Activated T-cell treated with anti-CD3 and anti-CD28 coated beads, Interleukin-2, amount 50 U/mL, for 24 hours (primary cell): ENCODE measurements at places on chromosomes 7 and 10.
A peak's percentile ranks its signal among the peaks of the same experiment; 100 is the strongest.

DNA sequence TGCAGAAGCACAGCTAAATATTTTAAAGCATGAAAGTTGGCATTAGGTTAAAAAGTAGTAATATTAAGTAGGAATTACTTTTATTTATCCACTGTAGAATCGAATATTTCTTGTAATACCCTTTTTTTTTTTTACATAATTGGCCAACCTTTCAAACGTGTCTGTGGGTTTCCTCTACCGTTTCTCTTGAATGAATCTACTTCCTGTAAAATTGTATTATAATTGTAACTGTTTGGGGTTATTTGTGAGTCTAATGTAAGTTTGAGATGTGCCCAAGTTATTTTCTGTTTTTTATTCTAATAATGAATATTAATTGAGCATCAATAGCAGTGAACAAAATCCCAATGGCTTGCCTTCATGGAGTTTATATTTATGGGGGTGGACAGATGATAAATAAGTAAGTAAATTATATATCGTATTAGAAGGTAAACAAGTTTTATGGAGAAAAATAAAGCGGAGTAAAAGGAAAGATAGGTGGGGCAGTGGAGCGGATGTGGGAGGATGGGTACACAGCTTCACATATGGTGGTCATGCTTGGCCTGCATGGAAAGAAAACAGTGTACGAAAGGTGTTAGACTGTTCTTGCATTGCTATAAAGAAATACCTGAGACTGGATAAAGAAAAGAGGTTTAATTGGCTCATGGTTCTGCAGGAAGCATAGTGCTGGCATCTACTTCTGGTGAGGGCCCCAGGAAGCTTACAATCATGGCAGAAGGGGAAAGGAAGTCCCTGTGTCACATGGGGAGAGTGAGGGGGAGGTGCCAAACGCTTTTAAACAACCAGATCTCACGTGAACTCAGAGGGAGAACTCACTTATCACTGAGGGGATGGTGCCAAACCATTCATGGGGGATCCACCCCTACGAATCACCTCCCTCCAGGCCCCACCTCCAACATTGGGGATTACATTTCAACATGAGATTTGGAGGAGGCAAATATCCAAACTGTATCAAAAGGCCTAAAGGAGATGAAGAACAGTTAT lies 5.4 kb downstream of the TSPAN13 start:
- no peak overlapping the region for H3K4me3 ChIP-seq
- H3K27me3 ChIP-seq: peaks cover 31% of the 10 kb centered on the region
- no peak overlapping the region for H3K27ac ChIP-seq
- H3K36me3 ChIP-seq: no peaks in the 10 kb centered on the region
- peaks cover 8% of the 10 kb centered on the region for H3K4me1 ChIP-seq
- no peak for DNase-seq

- H3K27ac ChIP-seq: no peak overlapping the region
- no peak for DNase-seq
- H3K4me1 ChIP-seq: no peaks in the 10 kb centered on the region
- no peak overlapping the region for H3K4me3 ChIP-seq
- no peaks in the 10 kb centered on the region for H3K36me3 ChIP-seq
Measured at GRCh38 chr7:138943061-138943460, 38.1 kb downstream of the KIAA1549 start.

- H3K27ac ChIP-seq: no peak overlapping the region
- H3K4me3 ChIP-seq: no peak overlapping the region
- H3K27me3 ChIP-seq: peaks cover 2% of the 10 kb centered on the region
- DNase-seq: no peak
Measured at GRCh38 chr7:108613147-108613948, 43.7 kb downstream of the DNAJB9 start.

DNA sequence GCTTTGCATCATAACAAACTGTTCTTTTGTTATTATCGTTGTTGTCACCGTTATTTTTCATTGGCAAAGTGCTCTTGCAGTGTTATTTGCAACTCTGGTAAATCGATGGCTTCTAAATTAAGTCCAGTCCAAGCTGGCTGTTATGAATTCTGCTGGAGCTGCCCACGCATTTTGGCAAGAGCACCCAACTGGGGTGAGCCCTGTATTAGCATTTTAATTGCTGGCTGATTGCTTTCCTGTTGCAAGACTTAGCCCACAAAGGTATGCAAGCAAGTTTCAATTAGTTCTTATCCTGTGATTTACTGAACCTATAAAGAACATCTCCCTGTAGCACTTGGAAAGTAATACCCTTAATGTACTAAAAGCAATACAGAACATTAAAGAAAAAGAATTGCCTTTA lies 226.8 kb downstream of the ACTR3B start:
- H3K4me3 ChIP-seq: no peak overlapping the region

DNA sequence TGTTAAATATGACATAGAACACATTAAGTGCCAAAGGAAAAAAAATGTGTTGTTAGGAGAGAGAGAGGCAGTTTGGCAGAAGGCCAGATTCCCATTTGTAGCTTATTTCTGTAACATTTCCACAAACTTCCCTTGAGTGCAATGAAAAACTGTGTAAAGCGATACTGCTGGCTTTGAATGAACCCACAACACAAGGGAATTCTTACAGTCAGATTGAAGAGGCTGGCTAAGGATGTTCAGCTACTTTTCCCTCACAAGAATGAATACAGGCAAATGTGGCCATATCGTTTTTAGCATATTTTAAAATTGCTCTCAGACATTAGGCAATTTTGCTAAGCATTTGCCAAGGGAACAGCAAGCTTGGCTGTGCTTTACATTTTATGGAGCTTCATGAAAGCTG lies 614.1 kb upstream of the FZD8 start:
- H3K27me3 ChIP-seq: no peaks in the 10 kb centered on the region
- no peaks in the 10 kb centered on the region for H3K36me3 ChIP-seq
- no peak for DNase-seq
- H3K27ac ChIP-seq: no peak overlapping the region
- H3K4me3 ChIP-seq: no peak overlapping the region

GRCh38 chr10:72816565-72816964 lies 77.0 kb upstream of the OIT3 start:
- no peak overlapping the region for H3K4me3 ChIP-seq
- H3K27ac ChIP-seq: no peak overlapping the region
- H3K4me1 ChIP-seq: peaks cover 11% of the 10 kb centered on the region
- no peak for DNase-seq
- peaks cover 3% of the 10 kb centered on the region for H3K36me3 ChIP-seq

- no peaks in the 10 kb centered on the region for H3K27me3 ChIP-seq
- no peak overlapping the region for H3K27ac ChIP-seq
- no peak for DNase-seq
- H3K4me1 ChIP-seq: peaks cover 27% of the 10 kb centered on the region
Measured at GRCh38 chr7:158869876-158870275, 13.5 kb downstream of the DYNC2I1 start.

GRCh38 chr10:44939691-44940401 lies 19.8 kb upstream of the RASSF4 start:
- no peaks in the 10 kb centered on the region for H3K36me3 ChIP-seq
- H3K4me1 ChIP-seq: peaks cover 2% of the 10 kb centered on the region
- H3K27me3 ChIP-seq: peaks cover 35% of the 10 kb centered on the region
- DNase-seq: no peak

GRCh38 chr10:103769176-103769575 lies 86.2 kb downstream of the SH3PXD2A start:
- H3K27me3 ChIP-seq: no peaks in the 10 kb centered on the region
- H3K36me3 ChIP-seq: no peaks in the 10 kb centered on the region
- no peak for DNase-seq
- H3K4me3 ChIP-seq: no peak overlapping the region
- H3K4me1 ChIP-seq: peaks cover 55% of the 10 kb centered on the region

DNA sequence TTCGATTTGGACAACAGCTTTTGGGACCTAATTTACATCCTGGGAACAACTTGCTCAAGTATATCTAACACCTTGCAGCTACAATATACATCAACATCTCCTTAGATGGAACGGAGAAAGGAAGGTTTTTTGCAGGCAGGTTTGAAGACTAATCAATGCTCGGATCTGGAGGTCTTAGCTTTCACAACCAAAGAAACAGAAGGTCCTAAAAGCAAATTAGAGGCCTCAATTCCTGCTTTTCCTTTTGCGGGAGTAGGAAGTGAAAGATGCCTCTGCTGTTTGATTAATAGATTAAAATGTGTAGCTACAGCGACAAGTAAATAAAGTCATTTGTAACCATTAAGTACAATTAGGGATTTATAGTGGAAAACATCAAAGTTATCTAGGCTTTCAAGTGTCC lies 3.7 kb upstream of the SP8 start:
- H3K36me3 ChIP-seq: no peaks in the 10 kb centered on the region
- no peak overlapping the region for H3K27ac ChIP-seq
- no peak overlapping the region for H3K4me3 ChIP-seq
- no peak for DNase-seq

GRCh38 chr7:7736671-7737070 lies 18.3 kb upstream of the RPA3 start:
- DNase-seq: no peak
- no peaks in the 10 kb centered on the region for H3K27me3 ChIP-seq
- no peaks in the 10 kb centered on the region for H3K36me3 ChIP-seq
- H3K4me3 ChIP-seq: no peak overlapping the region
- H3K27ac ChIP-seq: no peak overlapping the region
- H3K4me1 ChIP-seq: peaks cover 22% of the 10 kb centered on the region

DNA sequence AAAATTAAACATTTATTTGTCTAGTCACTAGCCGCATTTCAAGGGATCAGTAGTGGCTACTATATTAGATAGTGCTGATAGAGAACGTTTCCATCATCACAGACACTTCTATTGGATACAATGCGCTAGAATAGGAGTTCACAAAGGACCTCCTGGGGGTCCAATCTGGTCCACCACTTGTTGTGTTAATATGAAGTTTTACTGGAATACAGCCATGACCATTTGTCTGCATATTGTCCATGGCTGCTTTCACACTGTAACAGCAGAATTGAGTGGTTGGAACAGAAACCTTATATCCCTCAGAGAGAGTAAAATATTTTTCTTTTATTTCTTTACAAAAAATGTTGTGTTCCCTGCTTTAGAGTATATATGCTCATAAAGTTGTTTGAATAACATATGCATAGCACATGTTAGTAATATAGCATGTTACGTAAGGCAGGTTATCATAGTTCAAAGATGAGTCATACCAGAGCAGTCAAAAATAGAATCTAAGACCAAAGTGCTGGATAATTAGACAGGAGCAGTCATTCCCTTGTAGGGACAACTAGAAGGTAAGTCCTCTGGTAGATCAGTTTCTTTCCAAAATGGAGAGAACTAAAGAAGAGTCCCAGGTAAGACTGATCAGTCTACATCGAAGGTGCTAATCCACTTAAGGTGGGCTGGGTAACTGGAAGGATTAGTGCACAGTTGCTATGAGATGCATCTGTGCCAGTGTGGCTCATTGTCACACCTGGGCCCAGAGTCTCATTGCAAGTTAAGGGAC lies 14.9 kb downstream of the BZW2 start:
- peaks cover 39% of the 10 kb centered on the region for H3K4me1 ChIP-seq
- H3K27ac ChIP-seq: peak overlapping the region; percentile 2
- peaks cover 67% of the 10 kb centered on the region for H3K36me3 ChIP-seq
- no peak overlapping the region for H3K4me3 ChIP-seq
- H3K27me3 ChIP-seq: no peaks in the 10 kb centered on the region

- no peaks in the 10 kb centered on the region for H3K36me3 ChIP-seq
- no peak overlapping the region for H3K4me3 ChIP-seq
- H3K27me3 ChIP-seq: peaks cover 13% of the 10 kb centered on the region
Measured at GRCh38 chr10:122445904-122446303, 8.5 kb upstream of the ARMS2 start.

DNA sequence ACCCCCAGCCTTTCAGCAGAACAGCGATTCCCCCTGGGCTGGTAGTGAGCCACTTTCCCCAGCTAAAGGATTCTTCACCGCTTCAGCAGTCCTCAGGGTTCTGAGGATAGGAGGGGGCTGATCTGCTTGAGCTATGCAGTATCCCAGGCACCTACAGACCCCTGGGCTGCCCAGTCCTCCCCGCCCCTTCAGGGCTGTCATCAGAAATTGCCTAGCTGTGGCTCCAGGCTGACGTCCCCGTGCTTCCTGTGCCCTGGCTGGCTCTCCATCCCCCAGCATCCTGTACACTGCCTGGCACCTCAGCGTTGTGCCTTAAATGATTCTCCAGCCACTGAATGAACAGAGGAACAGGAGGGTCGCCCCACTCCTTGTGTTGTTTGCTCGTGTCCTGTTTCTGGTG lies 38.4 kb upstream of the CDH23 start:
- H3K27ac ChIP-seq: no peak overlapping the region
- H3K4me1 ChIP-seq: no peaks in the 10 kb centered on the region
- peaks cover 52% of the 10 kb centered on the region for H3K36me3 ChIP-seq
- no peak overlapping the region for H3K4me3 ChIP-seq
- DNase-seq: no peak
- no peaks in the 10 kb centered on the region for H3K27me3 ChIP-seq

DNA sequence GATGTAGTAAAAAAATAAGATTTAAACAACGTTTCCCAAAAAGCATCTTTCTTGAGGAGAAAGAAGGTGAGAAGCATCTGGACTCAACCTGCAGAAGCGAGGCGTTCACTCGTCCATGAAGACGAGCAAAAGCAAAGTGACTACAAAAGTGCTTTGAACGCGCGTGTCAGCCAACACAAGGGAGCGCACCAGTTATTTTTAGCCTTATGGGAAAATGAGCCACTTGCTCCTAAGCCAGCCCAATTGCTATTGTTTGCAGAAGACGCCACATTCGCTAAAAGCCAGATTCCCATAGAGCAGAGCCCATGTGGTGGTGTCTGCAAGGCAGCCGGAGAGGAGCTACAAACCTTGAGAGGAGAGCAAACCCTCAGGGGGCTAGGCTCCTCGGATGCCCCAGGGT lies 122.5 kb downstream of the FAM53B start:
- H3K4me3 ChIP-seq: no peak overlapping the region
- peaks cover 48% of the 10 kb centered on the region for H3K4me1 ChIP-seq
- H3K36me3 ChIP-seq: peaks cover 28% of the 10 kb centered on the region
- no peak overlapping the region for H3K27ac ChIP-seq

DNA sequence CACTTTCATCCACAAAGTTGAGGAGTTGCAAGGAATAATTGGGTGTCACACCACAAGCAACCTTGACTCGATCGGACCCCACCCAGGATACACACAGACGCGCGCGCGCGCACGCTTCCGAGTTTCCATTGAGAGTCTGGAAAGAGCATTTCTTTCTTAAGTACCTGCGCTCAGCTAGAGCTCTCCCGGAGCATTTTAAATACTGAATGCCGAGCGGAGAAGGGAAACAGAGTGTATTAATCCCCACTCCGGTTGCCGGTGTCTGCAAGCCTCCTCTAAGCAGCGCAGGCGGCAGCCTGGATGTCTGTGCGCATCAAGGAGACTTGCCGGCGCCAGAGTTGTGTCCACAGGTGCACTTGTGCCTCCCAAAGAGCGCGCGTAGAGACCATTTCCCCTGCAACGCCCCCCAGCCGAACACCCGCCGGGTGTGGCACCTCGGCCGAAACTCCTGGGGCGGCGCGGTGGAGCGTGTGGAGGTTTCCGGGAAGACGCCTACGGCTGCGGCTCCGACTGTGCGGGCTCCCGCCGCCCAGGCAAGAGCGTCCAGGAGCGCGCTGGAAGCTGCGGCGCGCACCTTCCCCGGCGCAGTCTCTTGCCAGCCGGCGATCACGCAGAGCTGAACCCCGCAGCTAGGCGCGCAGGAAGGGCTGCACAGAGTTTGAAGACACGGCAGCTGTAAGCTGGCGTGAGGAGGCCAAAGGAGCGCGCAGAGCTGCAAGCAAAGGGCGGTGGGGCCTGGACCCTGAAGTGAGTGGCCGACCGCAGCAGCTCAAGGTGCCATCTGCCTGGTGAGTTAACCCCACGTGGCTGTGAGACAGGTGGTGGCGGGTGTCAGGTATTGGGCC lies 1.1 kb upstream of the FEZF1 start:
- H3K27ac ChIP-seq: no peak overlapping the region
- DNase-seq: no peak
- no peaks in the 10 kb centered on the region for H3K36me3 ChIP-seq

- no peak overlapping the region for H3K27ac ChIP-seq
- H3K4me1 ChIP-seq: no peaks in the 10 kb centered on the region
- H3K4me3 ChIP-seq: no peak overlapping the region
- no peaks in the 10 kb centered on the region for H3K27me3 ChIP-seq
Measured at GRCh38 chr7:81707196-81707595, 62.7 kb downstream of the HGF start.

- no peak overlapping the region for H3K4me3 ChIP-seq
- DNase-seq: no peak
- no peak overlapping the region for H3K27ac ChIP-seq
Measured at GRCh38 chr7:55094092-55094690, 75.4 kb downstream of the EGFR start.
